Liver (tissue), 10 donors: ENCODE measurements at places on chromosomes 3 and 15. TPM values are rescaled to one million over a fixed set of nuclear protein-coding genes. Genes with fewer than 3 reads are reported as not detected.

Gene IL17RB
- total RNA-seq = 14.6 TPM

GRCh38 chr3:194720048-194720447, 34.4 kb downstream of the FAM43A start:
- DNase-seq = no peak

- DNase-seq = no peak
These were observed 67.0 kb downstream of the CHSY1 start for GRCh38 chr15:101184830-101185229.

DNA sequence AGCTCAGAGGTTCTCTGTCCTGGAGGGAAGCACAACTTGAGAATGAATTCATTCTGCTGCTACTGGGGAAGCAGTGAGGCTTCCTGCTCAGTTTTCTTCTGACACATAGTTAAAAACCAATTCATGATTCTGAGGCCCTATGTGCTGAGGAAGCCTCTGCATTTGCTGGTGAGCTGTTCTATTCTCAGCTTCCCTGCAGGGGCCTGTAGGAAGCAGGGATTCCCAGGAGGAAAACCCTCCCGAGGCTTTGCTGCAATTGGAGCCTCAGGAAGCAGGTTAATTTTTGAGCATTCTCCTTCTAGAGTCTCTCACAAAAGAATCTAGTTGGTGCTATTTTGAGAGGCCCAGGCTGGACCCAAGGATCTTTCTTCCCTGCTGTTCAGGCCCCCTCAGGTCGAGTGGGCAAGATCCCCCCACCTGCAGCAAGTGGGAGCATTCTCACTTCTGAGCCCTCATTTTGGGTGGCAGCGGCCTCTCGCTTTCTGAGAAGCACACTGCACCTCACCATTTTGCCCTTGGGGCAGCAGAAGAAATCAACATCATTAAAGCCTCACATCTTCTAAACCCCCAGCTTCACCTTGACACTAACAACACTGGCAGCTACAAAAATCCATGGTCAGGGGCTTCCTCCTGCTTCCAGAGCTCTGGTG, 197.5 kb upstream of the TSC22D2 start:
- no peak for DNase-seq

GRCh38 chr15:81901319-81901718, 144.5 kb downstream of the MEX3B start:
- DNase-seq = no peak

DNA sequence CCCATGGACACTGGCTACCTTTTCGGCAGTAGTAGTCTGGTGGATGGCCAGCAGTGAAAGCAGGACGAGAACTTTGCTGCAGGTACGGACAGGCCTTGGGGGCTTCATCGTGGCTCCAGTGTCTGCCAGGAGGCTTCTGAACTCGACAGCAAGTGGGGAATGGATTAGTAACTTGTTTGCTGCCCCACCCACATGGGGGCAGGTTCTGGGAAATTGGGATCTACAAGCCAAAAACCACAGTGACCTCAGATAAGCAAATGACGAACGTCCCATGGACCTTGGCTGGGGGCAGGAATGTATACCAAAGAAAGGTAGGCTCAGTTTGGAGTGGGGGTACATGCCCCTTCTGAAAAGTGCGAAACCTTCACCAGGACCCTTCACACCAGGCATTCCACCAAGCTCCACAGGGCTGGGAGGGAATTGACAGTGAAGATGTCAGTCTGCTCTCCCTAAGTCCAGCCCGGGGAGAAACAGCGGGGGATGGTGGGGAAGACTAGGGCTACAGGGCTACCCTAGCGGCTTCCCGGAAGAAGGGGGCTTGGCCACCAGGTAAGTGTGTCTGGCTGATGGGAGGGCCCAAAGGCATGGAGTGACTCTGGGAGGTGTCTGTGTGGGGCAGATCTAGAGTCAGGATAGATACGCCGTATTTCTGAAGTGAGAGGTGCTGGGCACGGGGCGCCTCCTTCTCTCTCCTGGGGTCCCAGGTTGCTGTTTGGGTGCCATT, at the start of gene ITIH4:
Gene ITIH4, minus strand, starts transcription at position 138 of the 724 bp plus-strand sequence. Its CDS starts 30 bp downstream, at position 108.
- DNase-seq = no peak

GRCh38 chr15:80915472-80915871, 74.1 kb downstream of the MESD start:
- DNase-seq = no peak

Gene CCR5
- 0.23 TPM for total RNA-seq
